PC-9 (cell line): ENCODE measurements at places on chromosomes 7 and 10. TPM values are rescaled to one million over a fixed set of nuclear protein-coding genes. Genes with fewer than 3 reads are reported as not detected.

DNA sequence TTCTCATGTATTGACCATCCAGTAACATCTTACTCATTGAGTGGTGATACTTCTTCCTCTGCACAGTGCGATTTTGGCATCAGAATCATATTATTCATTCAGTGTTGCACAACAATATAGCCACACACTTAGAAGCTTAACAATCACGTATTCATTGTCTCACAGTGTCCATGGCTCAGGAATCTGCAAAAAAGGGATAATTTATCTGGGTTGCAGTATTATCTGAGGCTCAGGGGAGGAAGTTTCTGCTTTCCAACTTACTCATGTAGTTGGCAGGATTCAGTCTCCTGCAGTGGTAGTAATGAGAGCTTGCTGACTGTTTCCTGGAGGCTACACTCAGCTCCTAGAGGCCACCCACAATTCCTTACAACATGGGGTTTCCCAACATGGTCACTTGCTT, 803.6 kb downstream of the SORCS1 start:
- no peak for DNase-seq

DNA sequence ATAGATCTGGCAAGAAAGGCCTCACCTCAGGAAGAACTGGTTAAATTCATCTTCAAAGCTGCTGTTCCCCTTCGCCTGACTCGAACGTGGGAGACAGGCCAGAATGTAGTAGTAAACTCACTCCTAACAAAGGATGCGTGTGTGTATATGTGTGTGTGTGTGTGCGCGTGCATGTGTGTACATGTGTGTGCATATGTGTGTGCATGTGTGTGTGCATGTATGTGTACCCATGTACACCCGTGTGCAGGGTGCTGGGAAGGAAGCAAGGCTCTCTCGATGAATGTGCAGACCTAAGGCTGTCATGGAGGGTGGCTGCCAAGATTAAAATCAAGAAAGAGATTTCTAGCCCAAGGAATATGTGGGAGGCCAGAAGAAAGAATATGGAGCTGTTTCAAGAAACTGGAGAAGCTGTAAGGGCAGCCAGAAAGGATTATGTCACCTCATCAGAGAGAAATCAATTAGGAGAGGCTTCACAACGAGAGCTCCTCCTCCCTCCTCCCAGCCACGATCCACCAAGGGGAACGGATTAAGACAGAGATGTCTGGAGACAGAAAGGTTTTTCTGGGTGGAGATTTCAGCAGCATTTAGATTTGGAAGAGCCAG, 34.0 kb upstream of the LBX1 start:
- DNase-seq = no peak

GRCh38 chr7:134478707-134479106, 19.8 kb upstream of the AKR1B1 start:
- no peak for DNase-seq

DNA sequence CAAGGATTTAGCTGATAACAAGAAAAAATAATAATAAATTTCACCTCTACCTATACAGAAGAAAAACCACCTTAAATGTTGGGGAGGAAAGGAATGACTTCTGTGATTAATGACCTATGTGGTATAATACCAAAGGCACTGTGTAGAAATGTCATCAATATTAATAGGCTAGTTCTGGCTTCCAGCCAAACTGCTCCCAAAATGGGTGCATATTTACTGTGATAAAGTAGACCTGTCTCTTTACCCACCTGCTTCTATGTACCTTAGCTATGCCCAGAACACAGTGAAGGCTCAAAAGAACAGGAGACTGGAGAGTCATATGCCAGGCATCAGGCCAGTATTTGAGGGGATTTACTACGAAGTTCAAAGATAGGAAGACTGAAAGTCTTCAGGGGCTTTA, 76.0 kb downstream of the ATE1 start:
- no peak for DNase-seq

DNA sequence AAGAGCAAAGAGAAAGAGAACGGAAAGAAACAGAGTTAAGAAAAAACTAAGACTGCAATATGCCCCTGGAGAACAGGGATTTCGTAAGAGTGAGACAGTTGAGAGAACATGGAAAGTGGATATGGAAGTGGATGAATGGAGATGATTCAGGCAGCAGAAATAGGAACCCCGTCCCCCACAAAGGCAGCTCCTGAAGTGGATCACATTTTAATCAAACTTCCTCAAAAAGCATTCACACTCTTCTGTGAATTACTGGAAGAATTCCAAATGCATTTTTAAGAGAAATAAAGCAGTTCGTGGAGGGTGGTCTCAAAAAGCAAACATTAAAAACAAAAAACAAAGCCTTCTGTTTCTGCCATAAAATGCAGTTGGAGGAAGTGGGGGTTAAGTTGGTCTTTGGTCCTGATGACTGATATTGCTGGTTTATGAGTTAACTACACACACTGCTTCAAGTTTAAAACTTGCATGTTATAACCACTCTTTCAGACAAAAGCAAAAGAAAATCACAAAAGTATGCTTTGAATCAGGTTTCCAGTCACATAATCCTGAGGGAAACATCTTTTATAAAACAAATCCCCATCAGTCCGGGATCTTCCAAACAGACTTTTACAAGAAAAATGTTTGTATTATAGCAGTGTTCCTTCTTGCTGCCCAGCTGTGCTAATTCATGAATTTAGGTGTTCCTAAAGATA, 214.3 kb downstream of the FANK1 start:
- no peak for DNase-seq

GRCh38 chr7:36278620-36279172, 111.0 kb upstream of the ANLN start:
- no peak for DNase-seq

GRCh38 chr10:621981-622740, 67.3 kb downstream of the DIP2C start:
- DNase-seq = no peak

The TEX36 gene
- 1.1 and 1.2 TPM in 2 replicates for total RNA-seq

The EPHA1 gene
- total RNA-seq = 35.5 and 39.3 TPM in 2 replicates
